NCI-H226 (cell line): ENCODE measurements at places on chromosomes 4 and X.

GRCh38 chrX:20459410-20460350, 193.0 kb upstream of the RPS6KA3 start:
- DNase-seq: no peak

- no peak for DNase-seq
Observed at GRCh38 chr4:185513489-185514181, 21.7 kb downstream of the PDLIM3 start.

- DNase-seq: no peak
Observed at GRCh38 chr4:79893456-79893855, 179.6 kb downstream of the ANTXR2 start.

GRCh38 chr4:17336524-17336961, 175.3 kb downstream of the QDPR start:
- DNase-seq: no peak

GRCh38 chr4:155433636-155434360, 57.0 kb upstream of the MAP9 start:
- DNase-seq: peak; percentile 49

DNA sequence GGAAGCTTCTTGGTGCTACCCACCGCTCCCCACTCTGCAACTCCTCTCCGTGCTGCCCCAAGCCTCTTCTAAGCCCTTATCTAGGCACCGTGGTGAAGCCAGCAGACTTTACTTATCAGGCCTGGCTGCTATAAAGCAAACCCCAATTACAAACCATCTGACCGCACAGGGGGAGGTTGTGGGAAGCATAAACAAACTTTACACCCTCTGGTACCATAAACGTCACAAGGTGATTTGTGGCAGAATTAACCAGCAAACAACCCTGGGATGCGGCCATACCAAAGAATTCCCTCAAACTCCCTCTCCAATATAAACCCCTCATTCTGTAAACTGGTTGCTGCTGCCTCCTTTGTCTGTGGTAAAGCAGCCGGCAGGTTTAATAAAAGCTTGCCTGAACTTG, 55.2 kb downstream of the MAGEC2 start:
- DNase-seq: no peak

DNA sequence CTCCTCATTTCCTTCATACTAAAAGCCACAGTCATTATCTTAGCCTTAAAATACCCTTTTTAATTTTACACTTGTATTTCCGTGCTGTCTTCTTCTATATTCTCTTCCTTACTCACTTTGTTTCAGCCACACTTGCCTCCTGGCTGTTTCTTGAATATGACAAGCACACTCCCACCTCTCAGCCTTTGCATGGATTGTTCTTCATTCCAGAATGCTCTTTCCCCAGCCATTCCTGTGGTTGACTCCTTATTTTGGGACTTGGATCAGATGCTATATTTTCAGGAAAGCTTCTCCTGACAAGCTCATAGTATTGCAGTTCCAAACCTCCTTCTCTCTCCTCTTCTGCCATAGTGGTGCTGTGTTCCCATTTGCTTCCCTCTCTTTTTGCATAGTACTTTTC, 291.3 kb downstream of the PDHA2 start:
- peak; percentile 57 for DNase-seq

DNA sequence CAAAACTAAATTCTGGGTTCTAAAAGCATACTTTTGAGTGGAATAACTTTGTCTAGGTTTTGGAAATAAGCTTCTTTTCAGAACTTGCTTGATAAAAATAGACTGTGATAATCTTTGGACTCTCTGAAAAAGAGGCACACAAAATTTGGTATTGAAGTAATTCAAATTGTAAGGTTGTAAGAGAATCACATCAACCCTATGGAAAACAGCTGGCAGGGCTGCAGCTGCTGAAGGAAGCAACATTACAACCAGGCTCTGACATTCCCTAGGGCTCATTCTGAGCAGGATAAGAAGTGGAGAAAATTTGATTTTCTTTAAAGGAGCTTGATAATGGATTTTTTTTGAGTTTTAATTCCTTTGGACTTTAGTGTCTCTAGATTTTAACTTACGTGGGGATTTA, 147.6 kb downstream of the FSTL5 start:
- DNase-seq: no peak

DNA sequence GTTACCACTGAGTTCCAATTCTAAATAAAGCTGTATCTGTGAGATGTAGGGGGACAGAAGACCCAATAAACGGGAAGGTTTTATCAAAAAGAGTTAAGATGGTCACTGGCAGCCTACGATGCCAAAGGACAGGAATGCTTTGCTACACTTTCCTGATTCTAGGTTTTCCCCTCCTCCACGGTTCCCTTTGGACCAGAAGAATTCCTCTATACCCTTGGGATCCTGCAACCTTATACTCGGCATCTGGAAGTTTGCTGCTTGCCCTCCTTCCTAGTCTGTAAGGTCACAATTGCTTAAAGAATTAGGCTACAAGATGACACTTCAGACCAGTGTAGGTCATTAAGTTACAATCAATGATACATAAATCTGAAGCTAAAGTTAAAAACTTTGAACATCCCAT, 64.3 kb downstream of the SCML2 start:
- DNase-seq: no peak

DNA sequence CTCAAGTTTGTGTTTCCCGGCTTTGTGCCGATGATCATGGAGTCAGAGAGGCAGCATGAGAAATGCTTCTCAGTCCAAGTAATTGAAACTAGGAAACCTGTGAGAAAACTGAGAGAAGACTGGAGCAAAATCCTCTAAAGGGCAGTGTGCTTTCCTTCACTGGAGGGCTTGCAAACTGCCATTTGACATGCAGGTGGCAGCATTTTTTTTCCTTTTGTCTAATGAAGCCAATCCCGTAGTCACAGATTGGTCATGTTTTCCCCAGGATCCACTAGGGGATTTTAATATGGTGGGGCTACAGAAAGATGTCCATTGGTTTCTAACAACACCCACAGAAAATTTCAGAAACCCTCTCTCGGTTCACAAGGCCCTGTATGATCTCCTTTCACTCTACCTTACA, 117.4 kb upstream of the NUDT10 start:
- DNase-seq: no peak

- no peak for DNase-seq
Observed at GRCh38 chrX:31178064-31178768, 106.4 kb upstream of the FTHL17 start.

GRCh38 chr4:128649575-128650205, 159.8 kb upstream of the JADE1 start:
- DNase-seq: peak; percentile 33

DNA sequence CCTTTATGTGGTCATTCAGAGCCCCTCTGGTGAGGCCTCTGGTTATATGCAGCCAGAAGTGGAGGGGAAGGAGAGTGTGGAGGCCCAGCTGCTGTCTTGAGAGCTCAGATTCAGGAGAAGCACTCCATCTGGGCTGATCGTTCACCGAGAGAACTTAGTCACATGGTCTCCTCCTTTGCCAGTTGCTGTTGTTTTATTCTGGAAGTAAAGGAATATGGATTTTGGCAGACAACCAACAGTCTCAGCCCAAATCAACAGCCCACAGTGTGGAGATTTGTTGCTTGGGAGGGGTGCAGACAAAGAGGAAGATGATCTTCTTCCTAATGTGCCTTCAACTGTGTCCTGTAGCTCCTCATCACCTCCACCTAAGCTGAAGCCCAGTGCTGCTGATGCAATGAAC, 355.4 kb downstream of the ANK2 start:
- no peak for DNase-seq

DNA sequence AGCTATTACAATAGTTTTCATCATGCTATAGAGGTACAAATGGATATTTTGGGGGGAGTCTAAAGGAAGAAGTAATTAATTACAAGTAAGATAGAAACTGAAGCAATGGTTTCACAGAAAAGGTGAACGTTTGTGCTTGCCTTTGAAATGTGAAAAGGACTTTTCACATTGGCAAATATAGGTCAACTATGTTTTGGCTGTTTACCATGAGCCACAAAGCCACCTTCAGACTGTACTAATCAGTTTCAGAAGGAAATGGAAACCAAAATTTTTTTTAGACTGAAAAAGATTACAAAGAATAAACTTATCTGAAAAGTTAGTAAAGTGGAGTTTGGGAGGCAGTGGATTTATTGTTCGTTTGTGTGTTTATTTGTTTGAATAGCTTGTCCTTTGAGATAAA, 32.1 kb downstream of the SYTL5 start:
- DNase-seq: no peak

GRCh38 chr4:20431543-20431951, 179.8 kb downstream of the SLIT2 start:
- no peak for DNase-seq

DNA sequence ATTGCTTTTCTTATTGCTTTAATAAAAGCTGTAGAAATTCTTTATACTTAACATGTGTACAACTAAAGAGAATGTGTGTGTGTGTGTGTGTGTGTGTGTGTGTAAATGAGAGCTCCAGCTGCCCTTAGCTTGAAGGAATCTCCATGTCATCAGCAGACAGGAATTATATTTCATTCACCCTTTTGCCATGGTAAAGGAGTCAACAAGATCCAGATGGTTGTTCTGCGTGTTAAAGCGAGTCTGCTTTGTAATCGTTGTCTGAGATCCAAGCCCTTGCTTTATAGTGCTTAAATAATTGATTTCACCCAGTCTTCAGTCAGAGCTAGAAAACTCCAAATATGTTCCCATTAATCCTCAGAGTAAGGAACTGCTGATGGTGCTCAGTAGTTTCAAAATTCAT, 285.5 kb downstream of the PDGFC start:
- no peak for DNase-seq

DNA sequence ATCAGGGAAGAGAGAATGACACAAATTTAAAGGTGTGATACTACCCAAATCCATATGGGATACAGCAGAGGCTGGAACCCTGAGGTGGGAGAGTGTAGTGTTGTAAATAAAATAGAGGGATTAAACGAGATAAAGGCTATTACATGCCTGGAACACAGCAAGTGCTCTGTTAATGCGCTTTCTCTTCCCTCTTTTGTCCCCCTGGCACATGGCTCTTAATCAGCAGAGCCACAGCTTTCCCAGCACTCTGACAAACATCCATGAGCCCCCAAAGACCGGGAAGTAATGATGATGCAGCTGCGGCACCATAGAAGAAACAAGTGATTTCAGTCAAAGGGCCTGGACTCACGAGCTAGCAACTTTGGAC, 85.9 kb downstream of the RASL11B start:
- DNase-seq: no peak

GRCh38 chr4:179503976-179504375, 2061.7 kb upstream of the AGA start:
- DNase-seq: no peak

- no peak for DNase-seq
Observed at GRCh38 chr4:146465628-146466027, 56.1 kb downstream of the SLC10A7 start.

GRCh38 chr4:123980736-123981300, 584.2 kb downstream of the SPRY1 start:
- DNase-seq: peak; percentile 62

DNA sequence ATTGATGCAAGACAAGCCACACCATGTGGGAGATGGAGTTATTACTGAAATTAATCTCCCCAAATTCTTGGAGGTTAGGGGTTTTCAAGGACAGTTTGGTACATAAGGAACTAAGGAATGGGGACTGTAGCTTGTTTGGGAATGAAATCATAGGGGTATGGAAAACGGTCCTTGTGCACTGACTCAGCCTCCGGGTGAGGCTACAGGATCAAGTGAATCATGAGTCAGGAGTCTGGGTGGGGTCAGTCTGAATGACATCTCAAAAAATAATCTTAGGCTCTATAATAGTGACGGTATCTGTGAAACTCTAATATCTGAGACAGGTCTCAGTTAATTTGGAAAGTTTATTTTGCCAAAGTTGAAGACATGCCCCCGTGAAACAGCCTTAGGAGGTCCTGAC, 128.5 kb upstream of the CYSLTR1 start:
- DNase-seq: peak; percentile 6

- peak; percentile 62 for DNase-seq
Observed at GRCh38 chrX:115459883-115460880, 100.8 kb upstream of the PLS3 start.

DNA sequence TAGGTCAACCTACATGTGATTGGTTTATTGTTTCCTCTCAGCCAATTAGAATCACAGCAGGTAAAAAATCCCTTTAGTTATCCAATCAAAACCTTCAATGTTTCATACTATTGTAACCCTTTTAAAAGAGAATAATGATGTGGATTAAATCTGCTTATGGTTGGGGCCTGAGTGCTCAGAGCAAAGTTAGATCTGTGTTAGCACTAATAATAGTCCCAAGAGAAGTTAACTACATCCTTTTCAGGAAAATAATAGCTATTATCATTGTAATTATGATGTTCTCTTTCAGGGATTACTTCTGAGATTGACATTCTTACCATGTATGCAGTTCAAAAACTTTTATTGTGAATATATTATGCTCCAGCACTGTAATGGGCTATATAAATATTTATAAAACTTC, 262.6 kb upstream of the ARX start:
- no peak for DNase-seq

DNA sequence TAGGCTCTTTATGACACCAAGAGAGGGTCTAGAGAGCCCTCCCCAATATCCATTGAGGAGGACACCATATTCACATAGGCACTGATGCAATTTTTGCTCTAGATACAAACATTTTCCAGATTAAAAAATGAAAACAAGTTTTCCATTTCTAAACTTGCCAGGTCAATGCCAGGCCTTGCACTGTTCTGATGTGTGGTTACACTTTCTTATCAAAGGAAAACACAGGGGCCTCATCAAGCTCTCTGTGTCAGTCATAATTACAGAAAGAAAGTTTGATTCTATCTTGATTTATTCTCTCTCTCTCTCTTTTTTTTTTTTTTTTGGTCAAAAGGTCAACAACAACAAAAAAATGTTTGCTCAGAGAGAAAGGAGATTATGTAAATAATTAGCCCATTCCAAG, 80.2 kb upstream of the ACSL4 start:
- no peak for DNase-seq

DNA sequence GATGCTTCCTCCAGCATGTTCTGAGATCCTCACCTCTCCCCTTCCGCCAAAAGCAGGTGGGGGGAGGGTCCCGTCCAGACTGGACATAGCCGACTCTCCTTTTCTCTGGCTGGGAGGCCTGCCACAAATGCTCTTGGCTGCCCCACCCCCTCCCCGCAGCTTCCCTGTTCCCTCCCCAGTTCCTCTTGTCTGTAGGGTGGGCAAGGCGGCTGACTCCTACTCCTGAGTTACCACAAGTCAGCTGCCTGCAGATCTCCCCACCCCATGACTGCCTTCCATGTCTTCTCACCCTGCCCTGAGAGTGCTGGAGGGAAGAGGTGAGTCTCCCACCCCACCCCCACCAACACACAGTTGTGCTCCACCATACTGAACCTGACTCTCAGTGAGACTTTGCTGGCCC, 2.9 kb downstream of the ATP6AP1 start:
- DNase-seq: no peak

GRCh38 chr4:120730777-120731320, 191.7 kb downstream of the PRDM5 start:
- DNase-seq: no peak

DNA sequence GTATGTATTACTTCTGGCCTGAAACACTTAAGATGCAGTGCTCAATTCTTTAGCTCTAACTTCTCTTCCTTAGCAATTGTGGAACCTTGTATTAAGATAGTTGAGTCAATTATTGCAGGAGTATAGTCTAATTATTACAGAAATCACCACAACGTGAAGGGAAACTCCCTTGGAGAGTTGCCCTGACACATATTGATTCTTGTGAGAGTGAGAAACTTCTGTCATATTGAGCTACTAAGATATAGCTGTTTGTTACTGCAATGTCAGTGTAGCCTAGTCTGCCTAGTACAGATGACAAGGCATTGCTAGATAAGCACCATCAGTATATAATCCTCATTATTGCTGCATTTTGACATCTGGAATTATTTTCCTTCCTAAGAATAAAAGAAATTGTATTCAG, 82.7 kb upstream of the TEX13C start:
- DNase-seq: no peak

- DNase-seq: no peak
Observed at GRCh38 chr4:170623899-170624298, 534.1 kb upstream of the AADAT start.

GRCh38 chr4:151158979-151159378, 59.6 kb downstream of the RPS3A start:
- no peak for DNase-seq
